CD4-positive, alpha-beta T cell (primary cell): ENCODE measurements at places on chromosomes 6 and 20. TPM values are rescaled to one million over a fixed set of nuclear protein-coding genes. Genes with fewer than 3 reads are reported as not detected.

The TBXT gene
- total RNA-seq: not detected

The RIPOR2 gene
- 129 TPM for total RNA-seq

The SYNCRIP gene
- 58.3 TPM for total RNA-seq

The SLC17A2 gene
- total RNA-seq: not detected

The MEI4 gene
- not detected for total RNA-seq

GRCh38 chr6:108847738-108848115, 495 bp upstream of the ARMC2 start:
- DNase-seq: no peak

GRCh38 chr6:13848522-13849150, 34.3 kb upstream of the MCUR1 start:
- DNase-seq: no peak

- no peak for DNase-seq
These were observed 111.5 kb downstream of the SESN1 start for GRCh38 chr6:108983151-108983550.

- no peak for DNase-seq
These were observed 96.2 kb downstream of the TTLL2 start for GRCh38 chr6:167420858-167421766.

DNA sequence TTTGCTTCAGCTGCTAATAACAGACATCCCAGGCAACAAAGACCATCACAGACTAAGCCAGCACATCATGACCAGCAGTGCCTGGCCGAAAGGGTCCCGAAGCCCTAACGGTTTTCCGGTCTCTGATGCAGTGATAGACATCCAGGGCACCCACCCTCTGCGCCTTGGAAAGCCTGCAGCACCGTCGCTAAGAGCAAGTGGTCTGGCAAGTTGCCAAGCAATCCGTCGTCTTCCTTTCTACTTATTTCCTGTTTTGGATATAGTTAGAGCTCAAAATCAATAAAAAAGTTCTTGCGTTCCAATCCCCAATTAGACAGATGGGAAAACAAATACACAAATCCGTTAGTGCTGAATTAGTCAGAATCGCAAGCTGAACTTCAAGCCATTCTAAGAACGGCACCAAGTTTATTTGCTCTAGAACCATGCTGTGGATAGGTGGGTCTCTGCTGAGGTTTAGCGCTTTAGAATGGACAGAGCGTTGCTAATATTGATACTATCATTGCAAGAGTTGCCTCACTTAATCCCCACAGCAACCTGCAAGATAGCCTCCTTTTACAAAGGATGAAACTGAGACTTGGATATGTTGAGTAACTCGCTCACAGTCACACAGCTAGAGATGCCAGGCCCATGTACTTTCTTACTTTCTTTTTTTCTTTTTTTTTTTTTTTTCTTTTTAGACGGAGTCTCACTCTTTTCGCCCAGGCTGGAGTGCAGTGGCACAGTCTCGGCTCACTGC, 163.3 kb upstream of the SNX9 start:
- DNase-seq: no peak

DNA sequence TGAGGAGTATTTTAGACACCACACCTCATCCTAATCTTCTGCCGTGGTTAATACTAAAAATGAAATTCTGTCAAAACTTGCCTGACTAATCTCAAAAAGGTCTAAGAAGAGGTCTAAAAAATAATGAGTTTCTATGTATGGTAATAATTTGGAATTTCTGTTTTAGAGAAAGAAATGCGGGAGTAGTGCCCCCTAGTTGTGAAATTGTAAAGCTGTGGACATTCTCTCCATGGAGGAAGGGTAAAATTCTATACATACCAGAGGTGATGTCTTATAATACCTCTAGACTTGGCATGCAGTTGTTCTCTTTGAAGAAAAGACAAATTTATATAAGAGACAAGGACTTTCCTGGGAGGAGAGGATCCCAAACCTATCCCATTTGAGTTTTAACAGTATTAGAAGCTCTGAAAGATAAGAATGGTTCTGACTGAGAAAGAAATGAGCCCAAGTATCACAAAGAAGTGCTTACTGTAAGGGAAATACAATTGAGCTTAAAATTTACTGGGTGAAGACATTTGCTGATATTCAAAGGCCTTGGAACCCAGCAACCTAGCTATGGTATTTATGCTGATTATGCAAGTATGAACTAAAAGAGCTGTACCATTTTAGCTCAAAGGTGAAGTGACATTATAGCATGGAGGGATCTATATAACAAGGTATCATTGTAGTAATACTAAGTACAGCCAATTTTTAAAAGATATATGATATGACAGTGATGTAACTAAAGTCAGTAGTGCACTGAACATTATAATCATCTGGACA, 5.1 kb upstream of the EPHA7 start:
- DNase-seq: no peak

GRCh38 chr6:28235912-28236452, 10.9 kb downstream of the ZSCAN9 start:
- no peak for DNase-seq

- no peak for DNase-seq
These were observed 28.3 kb upstream of the CD83 start for GRCh38 chr6:14089224-14089623.

GRCh38 chr6:15793826-15794225, 131.0 kb upstream of the DTNBP1 start:
- no peak for DNase-seq

DNA sequence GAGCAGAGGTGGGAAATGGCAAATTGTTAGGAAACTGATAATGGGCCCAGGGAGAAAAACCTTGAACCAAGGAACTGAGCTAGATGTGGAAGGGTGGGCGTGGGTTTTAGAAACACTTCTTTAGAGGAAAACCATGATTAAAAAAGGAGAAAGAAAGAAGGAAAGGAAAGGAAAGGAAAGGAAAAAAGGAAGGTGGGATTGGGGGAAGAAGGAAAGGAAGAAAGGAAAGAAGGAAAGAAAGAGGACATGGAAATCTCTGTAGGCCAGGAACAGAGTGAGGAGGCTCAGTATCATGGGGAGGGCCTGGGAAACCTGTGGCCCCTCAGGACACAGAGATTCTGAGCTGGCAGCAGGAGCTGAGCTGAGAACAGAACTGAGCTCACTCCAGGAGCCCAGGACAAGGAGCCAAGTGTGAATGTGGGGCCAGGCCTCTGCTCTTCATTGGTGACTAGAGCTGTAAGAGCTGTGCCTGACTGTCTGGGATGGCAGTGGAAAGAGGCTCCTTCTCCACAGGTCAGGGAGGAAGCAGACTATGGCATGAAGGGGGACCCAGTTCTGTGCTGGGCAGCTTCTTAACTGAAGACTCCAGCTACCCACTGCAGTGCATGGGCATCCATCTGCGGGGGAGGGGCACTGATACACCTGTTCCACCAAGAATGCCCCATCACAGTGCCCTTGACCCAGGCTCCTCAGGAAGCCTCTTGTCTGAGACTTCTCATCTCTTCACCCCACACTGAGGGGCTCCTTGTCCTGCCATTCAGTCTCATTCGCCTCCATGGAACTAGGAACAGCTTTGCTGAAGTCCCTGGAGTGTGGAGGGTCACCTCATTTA, 116.1 kb upstream of the BACH2 start:
- no peak for DNase-seq
